ENCODE measurements at places on chromosomes 1 and 21.

GRCh38 chr1:221875004-221875330, 133.1 kb upstream of the DUSP10 start:
- DNase-seq = no peak

DNA sequence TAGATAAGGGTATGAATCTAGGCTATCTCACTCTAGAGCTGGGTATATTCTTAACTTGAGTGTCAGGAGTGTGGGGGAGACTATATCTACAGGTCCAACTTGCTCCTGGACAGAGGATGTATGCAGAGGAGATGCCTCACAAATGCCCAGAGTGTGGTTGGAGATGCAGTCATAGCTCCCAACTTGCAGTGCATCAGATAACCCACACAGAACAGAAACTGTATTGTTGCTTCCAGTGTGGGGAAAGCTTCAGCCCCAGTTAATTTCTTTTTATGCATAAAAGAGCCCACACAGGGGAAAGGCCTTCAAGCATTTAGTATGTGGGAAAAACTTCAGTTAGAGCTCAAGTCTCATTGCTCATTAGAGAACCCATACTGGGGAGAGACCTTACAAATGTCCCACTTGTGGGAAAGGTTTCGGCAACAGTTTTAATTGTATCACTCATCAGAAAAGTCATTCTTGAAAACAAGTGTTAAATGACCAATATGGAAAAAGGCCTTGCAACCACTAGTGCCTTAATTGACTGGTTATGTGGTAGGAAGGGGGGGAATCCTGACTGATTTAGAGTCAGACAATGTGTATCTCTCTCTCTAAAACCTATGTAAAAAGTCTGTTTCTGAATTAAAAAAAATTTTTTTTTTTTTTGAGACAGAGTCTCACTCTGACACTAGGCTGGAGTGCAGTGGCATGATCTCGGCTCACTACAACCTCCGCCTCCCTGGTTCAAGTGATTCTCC, 67.9 kb downstream of the EBNA1BP2 start:
- DNase-seq = no peak

DNA sequence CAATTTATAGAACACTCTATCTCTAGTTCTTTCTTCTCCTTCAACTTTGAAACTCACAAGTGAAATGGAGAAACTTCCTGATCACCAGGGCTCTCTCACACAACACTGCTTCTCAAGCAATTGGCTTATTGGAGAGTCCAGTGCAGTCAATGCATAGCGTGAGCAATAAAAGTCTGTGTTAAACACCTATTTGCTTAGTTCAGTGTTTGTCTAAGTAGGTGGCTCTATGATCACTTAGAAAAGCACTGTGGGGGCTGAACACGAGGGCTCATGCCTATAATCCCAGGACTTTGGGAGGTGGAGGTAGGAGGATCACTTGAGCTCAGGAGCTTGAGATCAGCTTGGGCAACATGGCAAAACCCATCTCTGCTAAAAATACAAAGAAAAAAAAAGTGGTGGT, 12.2 kb downstream of the CTSS start:
- DNase-seq = no peak

DNA sequence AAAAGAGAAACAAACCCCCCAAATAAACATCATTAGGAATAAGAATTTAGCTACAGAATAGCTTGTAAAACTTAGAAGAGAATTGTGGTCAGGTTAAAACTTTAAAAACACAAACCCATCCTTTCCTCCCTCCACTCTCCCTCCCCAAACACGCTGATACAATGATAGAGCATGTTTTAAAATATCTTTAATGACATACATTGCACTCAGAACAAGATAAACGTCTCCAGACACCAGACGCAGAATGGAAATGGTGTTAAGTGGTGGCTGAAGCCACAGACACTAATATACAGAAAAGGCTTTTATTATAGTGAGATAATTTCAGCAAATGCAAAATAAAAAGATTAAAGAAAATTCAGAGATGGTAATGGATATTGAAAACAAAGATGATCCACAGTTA, 58.9 kb upstream of the SAMD13 start:
- no peak for DNase-seq

DNA sequence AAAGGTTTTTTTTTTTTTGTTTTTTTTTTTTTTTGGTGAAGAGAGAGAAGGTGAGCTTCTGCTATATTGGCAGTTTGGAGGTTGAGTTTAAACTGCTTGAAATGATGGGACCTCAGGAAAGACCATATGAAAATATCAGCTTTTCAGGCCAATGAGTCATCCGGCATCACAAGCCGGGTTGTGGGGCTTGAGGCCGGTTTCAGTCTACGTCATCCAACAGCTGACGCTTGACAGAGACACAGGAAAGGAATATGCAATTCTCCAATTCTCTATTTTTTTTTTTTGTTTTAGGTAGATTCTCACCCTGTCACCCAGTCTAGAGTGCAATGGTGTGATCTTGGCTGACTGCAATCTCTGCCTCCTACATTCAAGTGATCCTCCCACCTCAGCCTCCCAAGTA, 52.4 kb downstream of the KCNJ6 start:
- DNase-seq = no peak

- DNase-seq = no peak
Measured at GRCh38 chr1:19892628-19893168, 10.5 kb downstream of the OTUD3 start.

DNA sequence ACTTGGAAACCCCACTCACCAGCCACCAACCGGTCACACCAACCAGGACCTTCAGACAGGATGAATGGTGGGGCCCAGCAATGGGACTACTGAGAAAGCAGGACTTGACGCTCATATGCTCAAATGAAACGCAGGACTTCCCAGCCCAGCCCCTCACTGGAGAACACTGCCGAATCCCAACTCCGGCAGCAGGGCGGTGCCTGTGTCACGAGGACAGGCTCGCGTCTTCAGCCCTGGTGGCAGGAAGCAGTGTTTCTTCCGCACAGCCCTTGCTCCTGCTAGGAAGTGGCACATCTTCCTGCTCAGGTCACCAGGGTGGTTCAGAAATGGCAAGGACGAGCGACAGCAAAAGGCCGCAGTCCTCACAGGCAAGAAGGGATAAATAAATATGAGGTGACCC, 38.9 kb downstream of the CD58 start:
- DNase-seq = no peak

- DNase-seq = no peak
Measured at GRCh38 chr1:97243973-97244560, 522.5 kb downstream of the PTBP2 start.

DNA sequence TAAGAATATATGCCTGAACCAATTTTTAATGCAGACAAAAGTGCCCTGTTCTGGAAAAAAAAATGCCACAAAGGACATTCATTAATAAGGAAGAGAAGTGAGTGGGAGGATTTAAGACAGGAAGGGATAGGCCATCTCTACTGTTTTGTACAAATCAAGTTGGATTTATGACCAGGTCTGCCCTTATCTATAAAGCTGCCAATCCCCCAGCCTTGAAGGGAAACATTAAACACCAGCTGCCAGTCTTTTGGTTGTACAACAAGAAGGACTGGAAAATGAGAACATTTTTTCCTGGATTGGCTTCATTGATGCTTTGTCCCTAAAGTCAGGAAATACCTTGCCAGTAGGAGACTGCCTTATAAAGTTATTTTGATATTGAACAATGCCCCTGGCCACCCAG, 444.0 kb downstream of the NPHP4 start:
- no peak for DNase-seq

DNA sequence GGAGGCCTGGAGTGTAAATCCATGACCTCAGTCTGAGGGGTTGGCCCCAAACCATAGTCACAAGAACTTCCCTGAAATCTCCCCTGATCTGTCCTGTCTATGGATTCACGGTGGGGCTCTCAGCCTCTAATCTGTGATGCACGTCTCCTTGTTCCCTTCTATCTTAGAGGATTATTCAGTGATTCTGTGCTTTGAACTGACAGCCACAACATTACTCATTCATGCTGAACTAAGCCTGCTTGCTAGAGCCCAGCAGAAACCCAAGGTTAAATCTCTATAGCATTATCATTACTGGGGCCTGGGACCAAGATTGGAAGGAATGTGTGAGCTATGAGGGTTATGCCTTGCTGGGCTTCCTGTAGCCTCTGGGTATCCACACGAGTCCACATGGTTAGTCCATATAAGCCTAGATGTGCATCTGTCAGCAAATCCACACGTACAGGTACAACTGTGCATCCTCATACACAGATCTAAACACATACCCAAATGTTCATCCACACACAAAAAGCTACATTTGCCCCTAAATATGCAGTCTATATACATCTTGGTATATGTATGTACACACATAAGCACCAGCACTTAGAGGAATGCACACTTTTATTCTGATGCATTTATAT, 22.4 kb upstream of the MAGOH start:
- DNase-seq = no peak

GRCh38 chr1:241077386-241078147, 279.4 kb downstream of the RGS7 start:
- DNase-seq = no peak

- no peak for DNase-seq
Measured at GRCh38 chr1:172637522-172637921, 21.4 kb upstream of the FASLG start.

DNA sequence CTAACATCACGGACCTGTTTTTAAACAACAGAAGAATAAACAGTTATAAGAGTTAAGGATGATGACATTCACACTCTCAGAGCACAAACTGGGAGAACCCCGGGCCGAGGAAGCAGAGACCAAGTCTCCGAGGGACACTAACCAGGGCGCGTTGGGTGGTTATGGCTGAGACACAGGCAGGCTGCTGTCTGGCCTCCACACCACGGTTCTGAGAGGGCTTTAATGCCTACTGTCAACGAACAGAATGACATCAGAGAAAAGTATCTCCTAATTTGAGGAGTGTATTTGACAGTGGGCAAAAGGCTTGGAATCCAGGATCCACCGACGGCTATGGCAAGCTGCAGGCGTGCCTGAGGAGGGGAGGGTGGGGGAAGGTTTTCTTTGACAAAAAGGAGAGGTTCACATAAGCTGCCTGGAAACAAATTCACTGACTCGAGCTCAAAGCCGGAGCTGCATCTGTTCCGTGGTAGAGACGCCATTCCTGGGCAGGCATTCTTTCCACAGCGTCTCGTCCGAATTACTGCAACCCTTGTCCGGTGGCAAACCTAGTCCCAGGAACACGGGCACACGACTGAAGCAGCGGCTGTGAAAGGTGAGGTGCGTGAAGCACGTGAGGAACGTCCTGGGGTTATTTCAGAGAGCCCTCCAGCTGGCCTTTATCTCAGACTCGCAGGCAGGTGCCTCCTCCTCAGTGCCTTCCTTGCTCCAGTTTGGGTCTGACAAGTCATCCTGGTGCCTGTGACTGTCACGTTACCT, 9.4 kb downstream of the POFUT2 start:
- no peak for DNase-seq

- no peak for DNase-seq
Measured at GRCh38 chr1:162951553-162952315, 90.8 kb upstream of the CCDC190 start.

- DNase-seq = no peak
Measured at GRCh38 chr1:16418823-16419425, 18.3 kb downstream of the SPATA21 start.

DNA sequence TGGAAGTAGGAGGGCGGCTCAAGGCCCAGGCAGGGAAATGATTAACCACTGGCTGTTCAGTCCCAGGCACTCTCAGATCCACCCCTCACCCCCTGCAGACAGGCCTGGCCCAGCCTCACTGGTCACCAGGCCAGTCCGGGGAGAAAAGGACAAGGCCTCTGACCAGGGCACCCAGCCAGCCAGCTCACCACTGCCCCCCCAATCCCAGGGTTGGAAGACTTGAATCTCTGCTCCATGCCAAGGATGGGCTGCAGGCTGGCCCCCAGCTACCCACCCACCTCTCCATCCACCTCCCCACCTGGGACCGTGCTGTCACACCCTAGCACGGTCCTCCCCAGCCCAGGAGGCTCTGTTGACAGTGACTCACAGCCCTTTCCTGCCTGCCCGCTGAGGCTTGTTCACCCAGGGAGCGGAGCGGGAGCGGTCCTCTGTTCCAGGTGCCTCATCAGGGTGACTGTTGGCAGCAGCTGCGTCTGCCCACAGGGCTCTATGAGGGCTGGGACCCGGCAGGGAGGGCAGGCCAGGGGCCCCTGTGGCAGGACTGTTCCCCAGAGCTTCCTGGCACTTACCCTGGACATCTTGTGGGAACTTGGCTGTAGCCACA, 2.2 kb downstream of the LAD1 start:
- DNase-seq = no peak

- DNase-seq = no peak
Measured at GRCh38 chr1:203084588-203085527, 954 bp downstream of the MYOG start.

- no peak for DNase-seq
Measured at GRCh38 chr1:8746554-8746953, 70.9 kb downstream of the RERE start.

DNA sequence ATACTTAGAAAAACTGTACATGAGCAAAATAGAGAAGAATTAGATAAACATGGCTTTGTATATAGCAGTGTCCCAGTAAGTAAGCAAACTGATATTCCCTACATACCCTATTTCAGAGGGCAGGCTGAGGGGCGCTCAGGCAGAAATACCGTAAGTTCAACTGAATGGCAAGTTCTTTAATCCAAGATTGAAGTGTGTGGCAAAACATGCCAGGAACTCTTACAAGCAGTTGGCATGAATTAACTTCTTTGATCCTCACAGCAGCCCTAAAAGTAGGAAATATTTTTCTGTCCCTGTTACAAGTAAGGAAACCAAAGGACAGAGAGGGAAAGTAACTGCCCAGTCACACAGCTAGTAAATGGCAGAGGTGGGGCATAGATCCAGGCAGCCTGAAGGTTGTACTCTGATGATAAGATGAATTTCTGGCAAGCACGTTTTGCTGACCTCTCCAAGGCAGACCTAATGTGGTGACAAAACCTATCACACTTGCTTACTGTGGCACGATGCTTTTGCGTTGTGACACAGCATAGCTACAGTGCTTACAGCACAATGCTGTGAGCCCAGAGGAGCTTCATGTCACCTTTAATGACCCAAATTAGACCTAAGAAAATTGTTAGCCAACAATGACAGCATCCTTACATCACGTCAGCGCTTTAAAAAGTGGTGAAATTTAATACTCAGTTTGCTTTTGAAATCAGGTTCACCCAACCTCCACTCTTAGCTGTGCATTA, 35.0 kb upstream of the THEM4 start:
- DNase-seq = no peak

GRCh38 chr1:226731257-226731893, 7.7 kb downstream of the ITPKB start:
- no peak for DNase-seq

GRCh38 chr1:157291083-157291482, 152.9 kb upstream of the ETV3 start:
- DNase-seq = no peak

GRCh38 chr1:170669586-170670530, 5.9 kb downstream of the PRRX1 start:
- no peak for DNase-seq

DNA sequence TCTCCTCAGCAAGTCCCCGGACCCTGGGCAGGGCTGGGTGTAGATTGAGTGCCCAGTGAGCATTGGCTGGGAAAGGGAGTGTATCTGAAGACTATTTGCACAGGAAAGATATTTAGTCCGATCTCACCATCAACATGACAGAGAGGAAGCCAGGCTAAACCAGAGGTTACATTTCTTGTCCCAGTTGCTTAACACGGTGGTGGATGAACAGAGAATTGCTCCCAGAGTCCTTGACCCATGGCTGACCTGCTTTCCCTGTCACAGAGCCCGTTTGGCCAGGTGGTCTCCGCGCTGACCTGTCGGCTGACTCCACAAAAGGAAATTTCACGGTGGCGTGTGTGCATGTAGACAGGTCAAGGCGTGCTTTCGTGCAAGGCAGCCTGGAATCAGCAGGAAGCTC, 83.5 kb downstream of the BEND5 start:
- no peak for DNase-seq

GRCh38 chr1:10143961-10144485, 66.3 kb upstream of the KIF1B start:
- DNase-seq = no peak

- no peak for DNase-seq
Measured at GRCh38 chr1:163076981-163077761, 8.0 kb downstream of the RGS4 start.

Measured in activated naive CD8-positive, alpha-beta T cell treated with anti-CD3 and anti-CD28 coated beads, Interleukin-2, amount 50 U/mL, for 16 hours (primary cell).